ENCODE measurements at places on chromosomes 13 and 19.

DNA sequence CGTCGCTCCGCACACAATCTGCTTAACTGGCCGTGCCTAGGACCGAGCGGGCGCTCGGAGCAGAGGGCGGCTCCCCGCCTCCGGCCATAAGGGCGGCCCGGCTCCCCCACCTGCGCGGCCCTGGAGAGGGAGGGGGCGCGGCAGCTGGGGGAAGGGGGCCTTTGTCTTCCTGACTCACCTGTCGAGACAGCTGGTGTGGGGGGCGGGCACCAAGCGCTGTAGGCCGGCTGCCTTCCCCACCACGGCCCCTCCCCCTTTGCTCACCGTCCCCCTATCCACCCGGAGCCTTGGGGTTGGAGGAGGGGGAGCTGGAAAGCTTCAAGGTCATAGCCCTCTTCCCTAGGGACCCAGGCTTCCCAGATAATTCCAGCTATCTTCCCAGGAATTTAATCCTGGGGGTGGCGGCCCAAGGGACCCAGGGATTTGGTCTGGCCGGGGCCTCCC, 1.2 kb downstream of the VASP start:
- peak; percentile 29 for DNase-seq

DNA sequence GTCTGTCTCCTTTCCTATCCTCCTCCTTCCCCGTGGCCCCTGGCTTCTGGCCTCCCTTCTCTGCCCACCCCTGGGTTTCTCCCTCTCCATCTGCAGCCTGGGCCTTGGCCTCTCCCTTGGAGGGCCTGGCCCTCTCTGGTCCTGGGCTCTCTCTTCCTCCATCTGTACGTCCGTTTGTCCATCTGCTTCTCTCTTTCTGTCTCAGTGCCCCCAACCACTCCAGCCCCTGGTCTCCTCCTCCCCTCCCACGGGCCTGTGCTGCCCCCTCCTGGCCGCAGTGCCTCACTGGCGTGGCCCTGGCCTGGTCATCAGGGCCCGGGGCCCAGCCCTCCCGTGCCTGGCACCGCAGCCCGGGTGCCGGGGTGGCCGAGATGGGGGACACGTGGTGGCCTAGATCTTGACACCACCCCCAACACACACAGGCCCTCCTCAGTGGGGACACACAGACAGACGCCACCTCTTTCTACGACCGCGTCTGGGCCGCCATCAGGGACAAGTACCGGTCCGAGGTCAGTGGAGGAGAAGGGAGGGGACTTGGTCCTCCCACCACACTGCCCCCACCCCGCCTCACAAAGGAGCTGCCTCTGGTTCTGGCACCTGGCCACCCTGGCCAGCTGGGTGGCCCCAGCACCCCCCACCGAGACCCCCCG, 11.3 kb downstream of the PRKCSH start:
- peak; percentile 29 for DNase-seq

- no peak for DNase-seq
Observed at GRCh38 chr13:34990399-34991214, 48.5 kb downstream of the NBEA start.

DNA sequence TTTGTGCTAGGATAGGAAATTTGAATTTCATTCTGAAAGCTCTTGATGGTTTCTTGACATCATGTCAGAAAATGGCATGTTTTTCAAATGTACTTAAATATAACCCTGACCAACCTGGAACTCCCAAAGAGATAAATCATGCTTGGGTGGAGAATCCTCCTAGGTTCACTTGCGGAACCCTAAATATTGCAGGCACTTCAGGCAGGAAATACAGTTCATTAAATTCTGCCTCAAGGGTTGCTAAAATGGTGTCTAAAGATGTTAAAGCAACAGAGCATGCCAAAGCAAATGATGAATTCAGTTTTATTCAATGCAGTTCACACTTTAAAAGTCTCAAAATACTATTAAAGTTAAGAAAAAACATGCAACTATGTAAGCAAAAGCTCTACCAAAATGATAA, 415.9 kb downstream of the SLITRK6 start:
- DNase-seq = no peak

Measured in activated CD4-positive, alpha-beta T cell treated with anti-CD3 and anti-CD28 coated beads for 1 hour (primary cell).